ENCODE measurements at places on chromosomes 2 and 18.

GRCh38 chr2:102289129-102289528 is 22.2 kb upstream of the IL1RL1 start:
- no peak for DNase-seq

- no peak for DNase-seq
These were observed 156.3 kb downstream of the DOCK10 start for GRCh38 chr2:224885836-224886547.

GRCh38 chr2:207012461-207012860 is 73.1 kb downstream of the CPO start:
- no peak for DNase-seq

DNA sequence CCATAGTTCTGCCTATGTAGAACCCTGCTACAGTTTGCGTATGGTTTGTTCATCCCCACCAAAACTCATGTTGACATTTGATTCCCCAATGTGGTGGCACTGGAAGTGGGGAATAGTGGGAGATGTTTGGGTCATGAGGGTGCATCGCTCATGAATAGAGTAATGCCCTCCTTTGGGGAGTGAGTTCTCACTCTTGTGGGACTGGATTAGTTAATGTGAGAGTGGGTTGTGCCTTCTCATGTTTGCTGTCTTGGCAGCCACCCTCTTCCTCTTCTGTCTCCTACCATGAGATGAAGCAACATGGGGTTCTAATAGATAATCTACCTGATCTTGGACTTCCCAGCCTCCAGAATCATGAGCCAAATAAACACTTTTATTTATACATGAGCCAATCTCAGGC is 237.2 kb upstream of the APCDD1 start:
- no peak for DNase-seq

GRCh38 chr2:190214426-190215194 is 105.0 kb downstream of the HIBCH start:
- no peak for DNase-seq

GRCh38 chr2:152387041-152387440 is 52.1 kb downstream of the FMNL2 start:
- DNase-seq: no peak

All from stimulated activated CD8-positive, alpha-beta memory T cell treated with anti-CD3 and anti-CD28 coated beads, Interleukin-7, amount 100 ng/mL, for 1 hour (primary cell).